ENCODE measurements at places on chromosomes 7 and 10.

DNA sequence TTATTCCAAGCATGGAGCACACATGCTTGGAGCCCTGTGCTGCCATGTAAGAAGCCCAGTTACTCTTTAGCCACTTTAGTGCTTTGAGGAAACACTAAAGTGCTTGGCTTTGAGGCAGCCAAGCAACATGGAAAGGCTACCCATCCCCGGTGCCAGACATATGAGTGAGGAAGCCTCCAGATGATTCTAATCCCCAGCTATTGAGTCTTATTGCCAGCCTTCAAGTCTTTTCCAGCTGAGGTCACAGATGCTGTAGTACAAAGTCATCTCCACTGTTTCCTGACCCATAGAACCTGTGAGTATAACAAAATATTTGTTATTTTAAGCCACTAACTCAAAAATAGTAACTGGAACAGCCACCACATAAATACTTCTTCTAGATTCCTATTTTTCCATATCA, 91.4 kb upstream of the CYP26C1 start:
- no peak for DNase-seq

DNA sequence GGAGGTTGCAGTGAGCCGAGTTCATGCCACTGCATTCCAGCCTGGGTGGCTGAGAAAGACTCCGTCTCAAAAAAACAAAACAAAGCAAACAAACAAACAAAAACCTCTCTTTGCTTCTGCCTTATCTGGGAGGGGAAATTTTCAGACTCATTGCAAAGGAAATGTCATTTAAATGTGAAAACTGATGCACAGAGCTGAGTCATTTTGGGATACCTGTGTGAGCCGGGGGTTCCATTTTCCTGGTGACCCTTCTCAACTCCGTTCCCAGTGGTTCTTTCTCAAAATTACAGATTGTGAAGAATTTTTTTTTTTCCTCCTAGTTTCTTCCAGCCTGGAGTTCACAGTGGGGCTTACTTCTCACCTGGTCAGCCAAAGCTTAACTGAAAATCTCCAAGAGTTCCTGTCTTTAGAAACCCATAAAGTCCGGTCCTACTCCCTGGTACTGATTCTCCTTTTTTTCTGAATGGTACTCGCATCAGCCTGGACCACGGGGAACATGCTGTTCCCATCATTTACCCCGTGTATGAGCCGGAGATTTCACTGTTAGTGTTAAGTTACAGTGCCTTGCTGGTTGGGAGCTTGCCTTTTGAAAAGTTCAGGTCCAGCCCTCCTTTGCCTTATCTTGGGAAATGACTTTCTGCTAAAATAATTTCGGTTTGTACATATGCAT, 56.9 kb downstream of the RBM20 start:
- no peak for DNase-seq

DNA sequence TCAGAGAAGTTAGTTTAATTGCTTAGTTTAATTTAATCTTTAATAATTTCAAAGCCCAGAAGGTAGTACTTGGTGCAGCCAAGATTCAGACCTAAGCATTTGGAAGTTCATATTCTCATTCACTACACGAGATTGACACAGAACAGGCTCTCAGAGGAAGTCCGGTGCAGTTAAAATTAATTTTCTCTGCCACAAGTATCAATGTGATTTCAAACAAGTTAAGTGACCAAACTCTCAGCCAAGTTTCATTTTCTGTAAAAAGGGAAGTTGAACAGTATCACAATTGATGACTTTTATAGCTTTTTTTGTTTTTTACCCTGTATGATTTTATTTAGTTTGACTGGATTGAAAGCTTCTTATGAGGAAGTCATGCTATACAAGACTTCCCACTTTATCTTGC, 1494.9 kb upstream of the LRRTM3 start:
- DNase-seq, result no peak

DNA sequence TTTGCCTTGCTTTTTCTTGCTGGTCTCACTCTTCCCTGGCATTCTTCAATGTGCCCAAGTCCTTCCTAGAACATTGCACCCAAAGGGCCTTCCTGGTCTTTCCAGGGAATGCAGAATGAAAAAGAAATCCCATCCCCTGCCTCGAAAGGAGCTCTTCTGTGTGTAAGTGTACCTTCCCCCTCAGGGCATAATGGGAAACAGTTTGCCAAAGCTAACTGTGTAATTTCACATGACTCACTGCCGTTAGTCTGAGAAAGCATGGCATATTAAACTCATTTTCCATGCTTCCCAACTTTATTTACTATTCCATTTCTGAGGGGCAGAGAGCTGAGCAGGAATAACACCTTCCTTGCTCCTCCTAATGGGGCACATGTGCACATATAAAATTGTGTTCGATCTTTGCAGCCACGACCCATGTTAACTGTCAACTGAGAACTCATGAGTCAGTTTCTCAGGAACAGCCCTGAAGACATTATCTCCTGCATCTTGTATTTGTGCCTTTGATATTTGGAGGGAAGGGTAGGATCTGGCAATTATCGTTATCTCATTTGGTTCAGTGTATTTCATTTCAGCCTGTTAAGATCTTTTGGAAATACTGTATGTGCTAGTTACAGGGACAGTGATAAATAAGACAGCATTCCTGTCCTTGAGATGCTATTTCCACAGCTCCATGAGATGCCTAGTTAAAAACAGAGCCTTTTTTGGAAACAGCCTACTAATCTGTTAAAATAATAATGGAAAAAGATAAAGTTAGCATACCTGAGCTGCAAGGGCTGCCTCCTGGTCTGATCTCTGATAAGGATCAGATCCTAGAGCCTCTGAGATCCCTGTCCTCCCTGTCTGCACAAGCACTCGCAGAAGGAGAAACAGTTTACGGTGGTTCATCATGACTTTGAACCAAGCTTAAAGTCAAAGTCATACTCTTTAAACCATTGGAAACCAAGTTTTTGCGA, 42.3 kb downstream of the IKZF1 start:
- DNase-seq, result no peak

DNA sequence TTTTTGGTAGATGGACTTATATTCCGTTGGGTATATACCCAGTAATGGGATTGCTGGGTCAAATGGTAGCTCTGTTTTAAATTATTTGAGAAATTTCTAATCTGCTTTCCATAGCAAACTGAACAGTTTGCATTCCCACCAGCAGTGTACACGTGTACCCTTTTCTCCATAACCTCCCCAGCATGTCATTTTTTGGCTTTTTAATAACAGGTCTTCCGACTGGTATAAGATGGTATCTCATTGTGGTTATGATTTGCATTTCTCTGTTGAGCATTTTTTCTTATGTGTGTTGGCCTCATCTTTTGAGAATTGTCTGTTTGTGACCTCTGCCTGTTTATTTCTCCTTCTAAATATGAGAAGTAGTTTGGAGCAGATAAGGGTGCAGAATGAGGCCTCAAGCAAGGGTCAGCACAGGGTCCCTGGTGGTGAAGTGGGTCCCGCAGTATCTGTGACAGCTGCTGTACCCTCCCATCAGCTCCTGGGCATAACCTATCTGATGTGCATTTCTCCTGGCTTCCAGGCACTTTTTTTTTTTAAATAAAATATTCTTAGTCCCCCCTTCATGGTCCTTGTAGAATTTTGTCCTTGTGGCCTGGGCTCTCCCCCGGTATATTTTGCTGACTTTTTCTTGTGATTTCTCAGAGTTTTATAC, 73.5 kb downstream of the PROSER2 start:
- DNase-seq, result no peak

DNA sequence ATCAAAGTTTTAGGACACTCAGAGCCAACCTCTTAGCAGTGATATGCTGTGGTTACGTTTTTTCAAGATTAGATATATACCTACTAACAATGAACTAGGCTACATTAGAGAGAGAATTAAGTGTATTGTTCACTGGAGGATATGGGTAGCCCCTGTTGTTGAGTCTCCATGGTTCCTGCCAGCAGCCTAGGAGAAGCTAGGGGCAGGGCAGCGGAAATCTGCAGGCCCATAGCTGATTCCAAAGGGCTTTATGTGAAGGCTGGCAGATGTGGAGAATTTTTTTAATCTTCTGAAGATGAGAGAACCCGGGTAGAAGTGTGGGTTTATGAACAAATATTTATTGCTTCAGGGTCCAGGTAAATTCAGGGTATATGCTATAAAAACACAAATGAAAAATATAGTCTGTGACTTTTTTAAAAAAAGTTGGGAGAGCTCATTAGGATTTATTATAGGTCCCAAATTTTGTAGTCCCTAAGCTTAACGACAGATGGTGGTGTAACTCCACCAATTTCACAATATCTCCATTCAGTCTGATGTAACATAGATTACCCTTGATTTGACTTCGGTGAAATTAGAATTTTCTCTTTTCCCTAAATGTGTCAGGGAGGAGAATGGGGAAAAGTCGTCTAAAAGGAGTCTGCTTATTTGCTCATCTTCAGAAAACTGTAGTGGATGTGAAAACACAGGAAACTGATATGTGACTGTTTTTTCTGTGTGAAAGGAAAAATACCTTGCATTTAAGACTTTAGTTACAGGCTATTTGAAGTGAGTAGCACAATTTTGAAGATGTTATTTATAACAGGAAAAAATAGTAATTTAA, 163.0 kb upstream of the PPP1R3A start:
- no peak for DNase-seq

DNA sequence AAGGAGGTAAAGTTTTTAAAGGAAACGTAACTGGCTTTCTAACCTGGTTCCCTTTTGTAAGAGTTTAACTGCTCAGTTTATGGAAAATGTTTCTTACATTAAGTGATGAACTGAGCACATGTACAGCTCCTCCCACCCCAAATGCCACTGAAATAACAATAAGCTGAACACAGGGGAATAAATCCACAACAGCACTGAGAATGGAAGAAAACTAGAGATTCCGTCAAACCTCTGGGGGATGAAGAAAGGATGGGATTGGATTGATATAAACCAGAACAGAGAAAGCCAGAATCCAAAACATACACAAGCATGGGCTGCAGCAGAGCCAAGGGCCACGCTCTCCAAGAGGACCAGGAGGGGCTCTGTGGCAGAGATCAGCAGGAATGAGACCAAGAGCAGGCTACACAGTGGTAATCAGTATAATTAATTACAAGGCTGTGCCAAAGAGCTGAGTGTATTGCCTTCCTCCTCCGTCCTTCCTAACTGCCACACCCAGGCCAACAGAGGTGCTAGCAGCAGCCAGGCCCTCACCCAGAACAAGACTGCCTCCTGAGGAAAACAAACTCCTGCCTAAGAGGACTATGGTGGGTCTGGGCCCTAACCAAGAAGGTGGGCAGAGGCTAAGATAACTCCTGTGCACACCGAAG, 73.9 kb downstream of the KIAA1549 start:
- no peak for DNase-seq

DNA sequence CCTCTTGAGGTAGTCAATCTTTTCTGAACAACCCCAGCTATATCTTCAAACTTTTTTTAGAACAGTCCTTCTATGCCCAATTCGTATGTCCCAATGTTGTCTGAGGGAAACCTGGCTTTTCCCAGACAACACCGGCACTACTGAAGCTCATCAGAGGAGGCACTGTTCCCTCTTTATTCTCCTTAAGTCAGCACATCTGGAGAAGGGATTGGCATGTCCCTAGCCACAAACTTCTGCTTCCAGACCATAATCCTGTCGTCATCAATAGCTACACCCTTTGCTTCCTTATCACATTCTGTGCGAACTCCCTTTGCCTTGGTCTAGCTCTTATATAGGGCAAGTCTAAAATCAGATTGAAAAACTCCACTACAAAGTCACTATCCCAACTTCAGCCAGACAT, 22.9 kb downstream of the PON3 start:
- DNase-seq, result no peak

- DNase-seq, result no peak
Measured at GRCh38 chr7:121451367-121452094, 55.4 kb upstream of the FAM3C start.

DNA sequence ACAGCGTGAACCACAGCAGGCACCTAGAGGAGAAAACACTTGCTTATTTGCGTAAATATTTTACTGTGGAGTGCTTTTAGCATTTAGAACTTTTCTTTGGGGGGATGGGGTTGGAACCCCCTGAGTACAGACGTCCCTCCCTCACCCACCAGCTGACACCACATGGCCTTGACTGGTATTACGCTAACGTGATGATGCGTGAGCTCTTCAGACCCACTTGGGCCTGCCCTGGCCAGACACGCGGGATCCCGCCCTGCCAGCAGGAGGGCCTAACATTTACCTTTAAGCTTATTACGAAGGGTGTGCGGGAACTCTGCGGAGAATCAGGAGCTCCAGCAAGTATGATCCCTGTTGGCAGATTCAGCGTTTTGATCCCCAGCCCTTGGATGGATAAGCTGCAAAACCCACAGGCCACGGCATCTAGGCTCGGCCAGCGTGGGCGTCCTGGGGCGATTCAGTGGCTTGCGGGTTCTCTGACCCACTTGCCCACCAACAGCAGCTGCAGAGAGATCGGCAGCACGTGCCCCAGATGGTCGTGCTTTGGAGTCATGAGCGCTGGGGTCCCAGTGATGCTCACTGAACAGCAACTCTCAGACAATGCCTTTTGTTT, 545.5 kb upstream of the FOXK1 start:
- no peak for DNase-seq

GRCh38 chr10:99466632-99467223, 36.3 kb upstream of the GOT1 start:
- no peak for DNase-seq

GRCh38 chr10:68586606-68587305, 26.6 kb downstream of the TET1 start:
- DNase-seq, result no peak

DNA sequence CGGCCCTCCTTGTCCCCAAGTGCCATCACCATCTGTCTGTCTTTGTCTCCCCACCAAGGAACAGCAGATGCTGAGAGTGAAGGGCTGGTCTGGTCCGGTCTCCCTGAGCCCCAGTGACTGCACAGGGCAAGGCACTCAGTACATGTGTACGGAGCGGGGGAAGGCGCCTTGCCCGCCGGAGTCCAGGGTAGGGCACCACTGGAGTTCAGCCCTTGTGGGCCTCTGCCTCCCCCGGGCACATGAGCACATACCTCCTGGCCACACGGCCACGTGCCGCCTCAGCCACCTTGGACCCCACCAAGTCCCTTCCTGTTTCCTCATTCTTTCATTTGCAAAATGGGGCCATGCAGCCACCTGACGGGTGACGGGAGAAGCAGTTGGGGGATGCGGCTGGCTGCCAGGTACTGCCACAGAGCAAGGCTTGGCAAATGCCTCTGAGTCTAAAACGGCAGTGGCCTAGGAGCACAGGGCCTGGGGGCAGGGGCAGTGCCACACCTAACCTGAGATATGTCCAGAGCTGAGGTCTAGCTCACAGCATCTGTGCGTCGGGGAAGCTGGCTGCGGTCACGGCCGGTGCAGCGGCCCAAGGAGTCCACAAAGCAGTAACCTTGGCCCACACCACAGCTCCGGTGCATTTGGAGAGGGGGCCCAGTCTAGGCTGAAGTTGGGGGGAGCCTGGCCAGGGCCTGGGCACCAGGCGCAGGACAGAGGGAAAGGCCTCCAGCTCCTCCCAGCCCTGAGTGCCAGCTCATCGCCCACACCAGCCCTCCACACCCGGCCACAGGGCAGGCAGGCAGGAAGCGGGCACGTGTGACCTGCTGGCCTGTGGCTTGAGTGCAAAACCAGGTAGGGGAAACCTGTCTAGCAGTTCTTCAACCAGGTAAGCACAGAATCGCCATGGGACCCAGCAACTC, 5.2 kb downstream of the ADAP1 start:
- no peak for DNase-seq

All from NCI-H1436 treated with DMSO at 0.1 percent for 48 hours (cell line).